ENCODE measurements at places on chromosomes 5 and 9. TPM values are rescaled to one million over a fixed set of nuclear protein-coding genes. Genes with fewer than 3 reads are reported as not detected.

Gene STC2
- total RNA-seq: 38.4 TPM

Gene ANKRD31
- not detected for total RNA-seq

Gene FAM163B
- not detected for total RNA-seq

Gene AIF1L
- total RNA-seq: 3.1 TPM

Gene PCDHGB2
- 4.7 TPM for total RNA-seq

Gene PKN3
- total RNA-seq: 14.8 TPM

Gene NXNL2
- not detected for total RNA-seq

Gene CDKN2A
- 54.6 TPM for total RNA-seq

Gene ADGRV1
- 0.15 TPM for total RNA-seq

Gene C5orf52
- total RNA-seq: not detected

Gene SV2C
- total RNA-seq: not detected

Gene COL5A1
- total RNA-seq: 185 TPM

Gene AK3
- total RNA-seq: 63.6 TPM
